Activated CD8-positive, alpha-beta memory T cell treated with anti-CD3 and anti-CD28 coated beads for 1 hour (primary cell): ENCODE measurements at places on chromosomes 1 and 21.

- DNase-seq: no peak
Measured at GRCh38 chr1:61604261-61604660, 120.7 kb downstream of the TM2D1 start.

DNA sequence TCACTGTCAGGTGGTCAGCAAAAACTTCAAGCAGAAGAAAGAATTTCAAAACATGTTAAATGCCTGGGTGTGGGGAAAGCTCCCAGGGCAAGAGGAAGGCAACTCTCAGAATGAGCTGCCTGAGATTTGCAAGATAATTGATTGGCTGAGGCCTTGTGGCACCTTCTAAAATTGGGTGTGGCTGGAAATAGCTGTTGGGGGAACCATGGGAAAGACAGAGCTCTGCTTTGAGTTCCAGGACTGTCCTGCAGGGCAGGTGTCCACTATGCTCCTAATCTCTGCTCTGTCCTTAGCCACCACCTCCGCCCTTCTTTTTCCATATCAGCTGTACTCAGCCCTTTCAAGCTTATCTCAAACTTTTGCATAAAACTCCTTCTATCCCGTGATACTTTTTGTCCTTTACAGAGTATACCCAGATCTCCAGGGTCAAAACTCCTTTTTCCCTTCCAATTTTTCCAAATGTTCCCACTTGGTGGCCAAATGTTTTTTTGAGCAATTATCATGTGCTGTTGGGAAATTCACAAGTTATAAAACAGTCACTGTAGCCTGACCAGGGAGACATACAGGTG lies 23.8 kb upstream of the PPP2R5A start:
- DNase-seq: no peak

GRCh38 chr1:116664366-116664977 lies 3.1 kb downstream of the IGSF3 start:
- DNase-seq: no peak

- no peak for DNase-seq
Measured at GRCh38 chr1:117275055-117275454, 64.3 kb upstream of the VTCN1 start.

GRCh38 chr21:16743317-16743716 lies 769.5 kb upstream of the CXADR start:
- DNase-seq: no peak

GRCh38 chr1:206117151-206117948 lies at the start of gene AVPR1B:
Gene AVPR1B (minus strand): TSS chr1:206117388. CDS start chr1:206116890, 498 bp downstream.
- DNase-seq: no peak

DNA sequence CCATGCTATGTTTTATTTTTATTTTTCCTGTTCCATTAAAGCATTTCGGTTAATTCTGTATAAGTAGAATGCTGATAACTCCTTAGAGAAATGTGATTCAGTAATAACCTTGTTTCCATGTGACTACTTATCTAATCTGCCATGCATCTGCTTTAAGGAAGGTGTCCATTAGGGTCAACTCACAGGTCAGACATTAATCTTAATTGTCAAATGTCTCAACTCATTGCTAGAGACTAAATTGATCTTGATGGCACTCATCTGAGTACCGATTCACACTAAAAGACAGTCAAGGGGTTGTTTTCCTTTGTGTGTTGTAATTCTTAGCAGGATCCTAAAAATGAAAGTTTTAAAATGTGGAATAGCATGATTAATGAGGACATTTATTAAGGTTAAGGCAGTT lies 41.8 kb downstream of the ITSN1 start:
- no peak for DNase-seq

- DNase-seq: no peak
Measured at GRCh38 chr1:149942207-149942606, 5.5 kb upstream of the MTMR11 start.

DNA sequence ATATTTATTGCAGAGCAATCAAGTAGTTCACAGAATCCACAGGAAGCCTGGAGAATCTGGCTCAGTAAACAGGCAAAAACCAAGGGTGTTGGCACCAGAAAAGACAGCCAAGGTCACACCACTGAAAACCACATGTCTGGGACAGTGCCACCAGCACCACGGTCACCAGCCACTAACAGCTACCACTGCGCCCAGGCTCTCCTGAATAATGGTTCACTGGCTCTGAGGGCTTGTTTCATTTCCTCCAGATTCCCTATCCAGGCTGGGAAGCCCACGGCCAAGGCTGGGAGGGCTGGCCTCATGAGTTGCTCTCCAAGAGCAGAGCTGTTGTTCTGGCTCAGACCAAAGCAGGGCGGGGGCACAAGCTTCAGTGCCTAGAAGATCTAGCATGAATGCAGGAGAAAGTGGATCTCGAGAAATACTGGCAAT lies 54.5 kb upstream of the PTGFRN start:
- no peak for DNase-seq

DNA sequence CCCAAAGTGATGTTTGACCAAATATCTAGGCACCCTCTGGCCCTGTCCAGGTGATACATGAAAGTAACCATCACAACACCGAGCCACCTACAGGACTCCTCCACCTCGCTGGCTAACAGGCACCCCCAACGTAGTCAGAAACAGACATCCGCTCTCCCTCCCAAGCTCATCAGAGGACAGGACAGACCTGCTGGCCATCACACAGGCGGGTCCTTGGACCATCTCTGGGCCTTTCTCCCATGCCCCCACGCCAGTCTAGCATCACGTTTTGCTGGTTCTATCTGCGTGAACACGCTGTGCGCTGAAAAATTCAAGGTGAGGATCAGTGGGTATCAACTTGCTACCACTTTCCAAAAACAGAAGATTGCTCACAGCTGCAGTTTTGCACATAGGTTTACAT lies 21.4 kb upstream of the ADARB1 start:
- DNase-seq: no peak

- no peak for DNase-seq
Measured at GRCh38 chr1:164667001-164667400, 108.0 kb downstream of the PBX1 start.

DNA sequence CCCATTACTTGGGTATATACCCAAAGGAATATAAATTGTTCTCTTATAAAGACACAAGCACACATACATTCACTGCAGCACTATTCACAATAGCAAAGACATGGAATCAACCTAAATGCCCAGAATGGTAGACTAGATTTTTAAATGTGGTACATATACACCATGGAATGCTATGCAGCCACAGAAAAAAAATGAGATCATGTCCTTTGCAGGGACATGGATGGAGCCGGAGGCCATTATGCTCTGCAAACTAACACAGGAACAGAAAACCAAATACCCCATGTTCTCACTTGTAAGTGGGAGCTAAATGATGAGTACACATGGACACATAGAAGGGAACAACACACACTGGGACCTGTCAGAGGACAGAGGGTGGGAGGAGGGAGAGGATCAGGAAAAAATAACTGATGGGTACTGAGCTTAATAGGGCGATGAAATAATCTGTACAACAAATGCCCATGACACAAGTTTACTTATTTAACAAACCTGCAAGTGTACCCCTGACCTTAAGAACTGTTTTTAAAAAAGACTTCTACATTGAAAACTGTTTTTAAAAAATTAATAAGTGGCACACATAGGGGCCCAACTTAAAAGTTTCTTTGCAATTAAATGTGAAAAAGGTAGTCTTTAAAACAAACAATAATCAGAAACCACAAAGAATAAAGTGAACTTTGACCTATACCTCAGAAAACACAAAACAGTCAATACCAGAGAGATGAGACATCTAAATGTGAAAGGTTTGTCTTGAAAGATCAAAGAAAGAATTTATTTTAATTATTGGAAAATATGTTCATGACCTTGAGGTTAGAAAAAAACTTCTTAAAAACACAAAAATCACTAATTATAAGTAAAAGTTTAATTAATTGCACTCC lies 75.2 kb downstream of the CDC42BPA start:
- DNase-seq: no peak

DNA sequence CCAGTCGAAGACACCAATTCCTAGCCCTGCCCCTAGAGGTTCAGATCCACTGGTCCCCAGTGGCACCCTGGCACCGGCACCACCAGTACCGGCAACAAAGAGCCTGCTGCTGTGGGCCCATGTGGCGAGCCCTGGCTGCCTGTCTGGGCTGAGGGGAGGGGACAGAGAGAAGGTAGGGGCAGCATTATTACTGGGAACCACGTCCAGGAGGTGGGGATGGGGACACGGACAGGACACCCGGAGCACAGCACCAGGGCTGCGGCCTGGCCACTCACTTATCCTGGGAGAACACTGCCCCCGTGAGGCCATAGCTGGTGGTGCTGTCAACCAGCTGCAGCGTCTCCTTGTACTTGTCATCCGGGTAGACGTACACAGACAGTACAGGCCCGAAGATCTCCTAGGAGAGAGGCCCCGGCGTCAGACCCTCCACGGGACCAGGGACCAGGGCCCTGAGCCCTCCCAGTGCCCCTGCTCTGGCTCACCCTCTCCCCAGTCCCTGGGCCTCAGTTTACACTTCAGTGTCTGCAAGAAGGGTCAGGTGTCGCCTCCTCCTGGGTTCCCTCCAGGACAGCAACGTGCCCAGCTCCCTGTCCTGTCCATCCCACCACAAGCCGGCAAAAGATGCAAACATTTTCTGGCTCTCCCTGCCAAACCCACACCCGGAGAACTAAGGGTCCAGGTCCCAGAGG lies 15.8 kb upstream of the TAS1R2 start:
- DNase-seq: peak; percentile 18

GRCh38 chr21:33495743-33496142 lies 4.2 kb upstream of the DNAJC28 start:
- DNase-seq: no peak

DNA sequence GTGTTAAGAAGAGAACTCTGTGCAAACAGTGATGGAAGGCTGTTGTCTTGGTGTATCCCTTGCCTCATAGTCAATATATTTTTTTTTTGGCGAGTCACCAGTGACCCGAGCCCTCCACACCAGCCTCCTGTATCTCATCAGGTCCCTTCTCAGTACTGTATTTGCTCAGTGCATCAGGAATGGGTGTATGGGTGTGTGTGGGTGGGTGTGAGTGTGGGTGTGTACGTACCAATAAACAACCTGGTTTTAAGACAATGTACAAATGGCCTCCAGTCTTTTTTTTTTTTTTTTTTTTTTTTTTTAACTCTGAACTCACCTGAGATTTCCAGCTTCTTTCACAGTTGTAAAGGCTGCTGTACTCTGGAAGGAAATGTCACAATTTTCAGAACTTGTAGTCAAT lies 7.3 kb downstream of the MYOG start:
- DNase-seq: no peak

GRCh38 chr1:18972531-18972930 lies 16.1 kb upstream of the IFFO2 start:
- DNase-seq: no peak

DNA sequence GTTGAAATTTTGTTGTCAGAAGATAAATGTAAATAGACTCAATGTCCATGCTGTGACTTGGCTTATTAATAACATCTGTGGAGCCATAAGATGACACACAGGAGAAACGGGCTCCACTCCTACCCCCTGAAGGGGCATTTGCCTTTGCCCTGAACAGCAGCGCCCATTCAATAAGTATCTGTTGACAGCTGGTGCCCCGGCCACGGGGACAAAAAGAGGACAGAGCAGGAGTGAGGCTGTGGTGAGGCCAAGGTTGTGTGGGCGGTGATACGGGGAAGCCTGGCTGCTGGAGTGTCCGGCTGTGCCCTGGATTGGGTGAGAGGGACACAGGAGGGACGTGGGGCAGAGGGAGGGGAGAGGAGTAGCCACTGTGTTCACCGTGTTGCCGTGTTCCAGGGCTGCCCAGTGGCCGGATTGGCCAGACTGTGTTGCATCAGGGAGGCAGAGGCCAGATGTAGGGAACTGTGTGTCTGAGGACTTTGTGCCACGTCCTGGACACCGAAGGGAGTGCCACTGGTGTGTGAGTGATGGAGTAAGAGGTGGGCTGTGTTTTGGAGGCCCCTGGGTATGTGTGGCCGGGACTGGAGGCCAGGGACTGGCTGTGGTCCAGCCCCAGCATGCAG lies 15.1 kb downstream of the PRMT2 start:
- DNase-seq: no peak

DNA sequence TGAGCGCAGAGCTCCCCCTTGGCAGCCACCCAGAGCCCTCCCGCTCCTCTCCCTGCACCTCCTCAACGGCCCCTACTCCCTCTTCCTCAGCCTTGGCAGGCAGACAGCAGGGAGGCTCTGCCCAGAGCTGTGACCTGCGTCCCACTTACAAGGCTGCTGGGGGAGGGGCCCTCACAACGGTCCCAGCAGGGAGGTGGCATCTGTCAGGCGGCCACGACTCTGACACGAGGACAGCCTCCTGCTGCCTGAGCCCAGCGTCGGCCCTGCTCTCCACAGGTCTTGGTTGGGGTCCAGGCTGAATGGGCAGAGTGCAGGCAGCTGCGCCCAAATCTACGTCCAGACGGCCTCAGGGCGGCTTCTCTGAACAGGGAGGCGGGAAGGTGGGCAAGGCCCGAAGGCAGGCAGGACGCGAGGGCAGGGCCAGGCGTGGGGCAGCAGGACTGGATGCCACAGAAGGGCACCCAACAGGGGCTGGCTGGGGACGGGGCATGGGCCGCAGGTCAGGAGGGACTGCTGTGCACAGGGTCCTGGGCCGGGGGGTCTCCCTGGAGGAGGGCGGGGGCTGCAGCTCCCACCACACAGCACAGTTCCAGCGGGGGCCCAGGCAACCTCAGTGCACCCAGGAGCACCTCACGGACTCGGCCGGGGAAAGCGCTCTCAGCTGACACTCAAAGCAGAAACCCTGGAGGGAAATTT lies 7.5 kb downstream of the SLC19A1 start:
- no peak for DNase-seq

- no peak for DNase-seq
Measured at GRCh38 chr1:23369335-23370013, at the start of gene ZNF436. Gene ZNF436 (minus strand): TSS chr1:23369836. CDS start chr1:23368005, 1,831 bp downstream.

DNA sequence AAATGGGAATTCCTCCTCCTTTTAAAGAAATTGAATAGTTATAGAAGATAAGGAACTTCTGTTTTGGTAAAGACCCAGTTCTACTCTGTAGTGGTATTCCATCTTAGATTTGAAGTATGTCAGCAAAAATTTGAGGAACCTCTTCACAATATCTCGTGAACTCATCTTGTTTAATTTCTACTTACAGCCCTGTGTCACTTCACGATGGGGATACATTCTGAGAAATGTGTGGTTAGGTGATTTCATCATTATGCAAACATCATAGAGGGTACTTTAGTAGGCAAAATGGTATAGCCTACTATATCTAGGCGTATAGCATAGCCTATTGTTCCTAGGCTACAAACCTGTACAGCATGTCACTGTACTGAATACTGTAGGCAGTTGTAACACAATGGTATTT lies 36.0 kb downstream of the ALG6 start:
- no peak for DNase-seq

GRCh38 chr1:232754930-232755329 lies 50.3 kb upstream of the MAP10 start:
- no peak for DNase-seq

DNA sequence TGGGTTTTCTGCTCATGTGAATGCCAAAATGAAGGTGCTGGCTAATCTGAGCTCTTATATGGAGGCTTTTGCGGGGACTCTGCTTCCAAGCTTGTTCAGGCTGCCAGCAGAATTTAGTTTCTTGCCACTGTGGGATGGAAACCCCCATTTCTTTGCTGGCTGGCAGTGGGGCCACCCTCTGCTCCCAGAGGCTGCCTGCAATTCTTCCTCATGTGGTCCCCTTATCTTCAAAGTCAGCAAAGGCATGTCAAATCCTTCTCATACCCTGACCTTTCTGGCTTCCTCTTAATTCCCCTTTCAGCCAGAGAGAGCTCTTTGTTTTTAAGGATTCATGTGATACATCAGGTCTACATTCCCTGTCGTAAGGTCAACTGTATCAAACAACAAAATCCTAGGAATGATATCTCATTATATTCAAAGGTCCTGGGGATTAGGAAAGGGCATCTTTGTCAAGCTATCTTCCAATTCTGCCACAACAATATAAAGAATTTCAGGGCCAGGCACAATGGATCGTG lies 5.2 kb upstream of the GPR161 start:
- DNase-seq: no peak

- DNase-seq: no peak
Measured at GRCh38 chr21:29315131-29315749, 16.5 kb downstream of the BACH1 start.
